Psoas muscle (tissue), 8 donors: ENCODE measurements at places on chromosomes 5 and 9. TPM values are rescaled to one million over a fixed set of nuclear protein-coding genes. Genes with fewer than 3 reads are reported as not detected.

DNA sequence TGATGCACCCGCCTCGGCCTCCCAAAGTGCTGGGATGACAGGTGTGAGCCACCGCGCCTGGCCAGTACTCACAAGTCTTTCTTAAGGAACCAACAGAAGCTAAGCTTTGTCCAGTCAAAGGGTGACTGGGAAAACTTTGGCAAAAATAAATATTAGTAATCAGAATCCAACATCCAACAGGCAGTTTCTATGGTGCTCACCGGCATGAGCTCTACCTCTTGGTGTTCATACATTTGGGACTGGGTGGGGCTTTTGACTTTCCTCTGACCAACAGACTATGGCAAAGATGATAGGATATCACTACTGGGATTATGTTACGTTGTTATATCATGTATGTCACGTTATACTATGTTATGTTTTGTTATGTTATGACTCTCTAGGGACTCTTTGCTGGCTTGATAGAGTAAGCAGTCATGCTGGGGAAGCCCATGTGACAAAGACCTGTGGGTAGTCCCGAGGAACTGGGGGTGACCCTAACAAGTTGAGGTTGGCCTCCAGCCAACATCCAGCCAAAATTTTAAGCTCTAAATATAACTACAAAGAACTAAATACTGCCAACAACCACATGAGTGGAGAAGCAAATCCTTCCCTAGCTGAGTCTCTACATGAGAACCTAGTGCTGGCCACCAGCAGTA lies 6.0 kb downstream of the RASGEF1C start:
- DNase-seq: no peak

DNA sequence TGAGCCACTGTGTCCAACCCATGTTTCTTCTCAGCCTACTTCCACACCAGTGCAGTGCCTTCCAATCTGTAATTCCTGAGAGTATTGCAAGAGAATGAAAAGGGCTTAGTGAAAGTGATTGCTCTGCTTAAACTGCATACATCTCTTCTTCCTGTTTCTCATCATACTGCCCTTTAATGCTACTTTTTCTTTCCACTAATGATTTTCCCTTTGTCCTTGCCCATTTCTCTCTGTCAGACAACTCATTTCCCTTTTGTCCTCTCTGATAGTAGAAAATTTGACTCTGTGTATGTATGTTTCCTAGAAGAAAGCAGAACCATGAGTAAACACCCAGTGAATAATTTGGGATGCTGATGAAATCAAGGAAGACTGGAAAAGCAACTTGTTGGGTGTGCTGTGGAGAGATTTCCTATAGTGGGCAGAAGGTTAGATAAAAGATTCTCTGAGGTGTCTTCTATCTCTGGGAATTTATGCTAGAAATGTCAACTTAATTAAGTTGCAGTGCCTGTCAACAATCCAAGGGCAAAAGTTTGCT lies 102.2 kb upstream of the CHD1 start:
- no peak for DNase-seq

- DNase-seq: no peak
Observed at GRCh38 chr5:58834242-58835225, 251.7 kb downstream of the RAB3C start.

- no peak for DNase-seq
Observed at GRCh38 chr9:90972057-90972456, 170.4 kb downstream of the SYK start.

CBY3 gene
- total RNA-seq: not detected

IFNA13 gene
- total RNA-seq: not detected

GMCL2 gene
- not detected for total RNA-seq

SYK gene
- 2.1 TPM for total RNA-seq
